ENCODE measurements at places on chromosomes 4 and X. TPM values are rescaled to one million over a fixed set of nuclear protein-coding genes. Genes with fewer than 3 reads are reported as not detected.

DNA sequence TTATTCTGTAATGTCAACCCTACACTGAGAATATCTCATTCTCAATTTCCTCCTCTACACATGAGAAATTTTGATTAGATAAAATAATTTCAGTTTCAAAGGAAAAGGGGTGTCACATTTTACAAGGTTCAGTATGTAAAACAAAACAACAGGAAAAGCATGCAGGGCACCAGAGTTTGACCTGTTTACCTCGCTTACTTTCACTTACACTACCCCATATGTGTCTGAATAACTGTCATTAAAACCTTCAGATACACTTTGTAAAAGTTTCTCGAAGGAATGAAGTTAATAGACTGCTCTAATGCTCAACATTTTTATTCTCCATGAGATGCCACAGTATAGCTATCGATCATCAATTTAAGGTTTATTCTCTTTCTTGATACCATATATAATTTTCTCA, 12.3 kb upstream of the PCDH10 start:
- DNase-seq, result no peak

The F8A2 gene
- total RNA-seq, result not detected

The AMER1 gene
- 3.2 TPM for total RNA-seq

- DNase-seq, result peak; percentile 13
These were observed 1.7 kb upstream of the TIFA start for GRCh38 chr4:112287258-112287989.
